Breast epithelium (tissue), 4 donors: ENCODE measurements at places on chromosomes 2 and 18. TPM values are rescaled to one million over a fixed set of nuclear protein-coding genes. Genes with fewer than 3 reads are reported as not detected.

The ABCG8 gene
- 0.15 TPM for total RNA-seq

DNA sequence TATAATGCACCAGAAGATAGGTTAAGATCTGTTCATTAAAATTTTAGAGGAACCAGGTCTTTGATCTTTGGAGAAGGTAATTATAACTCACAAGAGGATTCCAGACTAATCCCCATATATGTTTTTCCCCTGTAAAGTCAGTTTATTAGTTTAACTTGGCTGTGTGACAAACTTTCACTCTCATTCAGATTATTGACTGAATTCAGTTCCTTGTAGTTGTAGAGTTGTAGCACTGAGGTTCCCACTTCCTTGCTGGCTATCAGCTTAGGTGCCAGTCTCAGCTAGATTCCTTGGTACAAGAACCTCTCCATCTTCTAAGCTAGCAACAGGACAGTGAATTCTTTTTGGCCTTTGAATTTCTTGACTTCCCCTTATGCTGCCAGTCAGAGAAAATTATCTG, 19.1 kb downstream of the REG1A start:
- H3K4me1 ChIP-seq: no peaks in the 10 kb centered on the region
- no peak for DNase-seq
- H3K36me3 ChIP-seq: no peaks in the 10 kb centered on the region
- no peaks in the 10 kb centered on the region for H3K27me3 ChIP-seq
- H3K4me3 ChIP-seq: no peak overlapping the region
- no peak overlapping the region for H3K27ac ChIP-seq

GRCh38 chr2:25314514-25315315, 27.0 kb downstream of the DNMT3A start:
- H3K27me3 ChIP-seq: no peaks in the 10 kb centered on the region
- peaks cover 34% of the 10 kb centered on the region for H3K4me1 ChIP-seq
- peak overlapping the region; percentile 68 for H3K27ac ChIP-seq
- no peaks in the 10 kb centered on the region for H3K36me3 ChIP-seq
- H3K4me3 ChIP-seq: peak overlapping the region; percentile 7
- peak; percentile 49 for DNase-seq

DNA sequence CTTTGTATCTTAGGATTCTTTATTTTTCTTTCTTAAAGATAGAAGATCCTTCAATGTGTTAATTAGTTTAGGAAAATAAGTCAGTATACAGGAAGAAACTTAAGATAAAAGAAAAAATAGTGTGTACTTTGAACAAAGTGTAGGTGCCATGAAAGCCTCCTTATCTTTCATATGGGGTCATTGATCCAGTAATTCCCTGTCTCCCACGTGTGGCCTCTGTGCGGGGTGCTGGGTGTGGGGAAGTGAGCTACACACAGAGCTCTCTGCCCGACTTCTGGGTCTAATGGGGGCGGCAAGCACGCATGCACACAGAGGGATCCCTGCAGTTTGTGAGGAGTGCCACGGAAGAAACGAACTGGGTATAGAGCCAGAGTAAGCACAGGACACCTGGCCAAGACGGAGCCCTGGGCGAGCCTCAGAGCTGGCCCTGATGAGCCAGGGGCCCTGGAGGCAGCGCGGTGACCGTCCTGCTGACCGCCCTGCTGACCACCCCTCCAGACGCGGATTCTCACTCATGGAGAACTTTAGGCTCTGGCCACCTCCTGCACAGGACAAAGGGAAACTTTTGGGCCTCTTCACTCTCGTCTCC, 253.5 kb downstream of the ACKR3 start:
- H3K4me3 ChIP-seq: no peak overlapping the region
- DNase-seq: no peak
- H3K36me3 ChIP-seq: no peaks in the 10 kb centered on the region

- DNase-seq: peak; percentile 71
- no peaks in the 10 kb centered on the region for H3K27me3 ChIP-seq
- no peaks in the 10 kb centered on the region for H3K36me3 ChIP-seq
- peak overlapping the region; percentile 100 for H3K27ac ChIP-seq
These were observed 776 bp upstream of the KLF7 start for GRCh38 chr2:207166349-207167098.

DNA sequence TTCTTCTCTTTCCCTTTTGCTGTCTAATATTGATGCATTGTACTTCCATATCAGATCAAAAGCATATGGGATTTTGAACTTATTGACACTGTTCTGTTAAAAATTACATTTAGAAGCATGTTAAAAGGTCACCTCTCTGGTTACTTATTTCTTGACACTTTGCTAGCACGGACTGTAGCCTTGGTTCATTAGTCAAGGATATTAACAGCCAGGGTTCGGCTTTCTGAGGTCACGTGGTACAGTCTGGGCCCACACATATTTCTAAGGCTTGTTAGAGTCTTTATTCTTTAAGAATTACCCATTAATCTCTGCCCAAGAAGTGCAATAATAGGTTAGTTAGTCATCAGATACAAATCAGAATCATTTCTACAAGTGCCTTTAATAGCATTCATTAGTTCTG, 1035.8 kb upstream of the FANCL start:
- no peak for DNase-seq
- H3K27me3 ChIP-seq: no peaks in the 10 kb centered on the region
- H3K27ac ChIP-seq: no peak overlapping the region
- H3K36me3 ChIP-seq: no peaks in the 10 kb centered on the region
- H3K4me1 ChIP-seq: no peaks in the 10 kb centered on the region
